ENCODE measurements at places on chromosomes 12 and 14.

- no peak for DNase-seq
Observed at GRCh38 chr12:67535176-67535575, 113.4 kb upstream of the DYRK2 start.

DNA sequence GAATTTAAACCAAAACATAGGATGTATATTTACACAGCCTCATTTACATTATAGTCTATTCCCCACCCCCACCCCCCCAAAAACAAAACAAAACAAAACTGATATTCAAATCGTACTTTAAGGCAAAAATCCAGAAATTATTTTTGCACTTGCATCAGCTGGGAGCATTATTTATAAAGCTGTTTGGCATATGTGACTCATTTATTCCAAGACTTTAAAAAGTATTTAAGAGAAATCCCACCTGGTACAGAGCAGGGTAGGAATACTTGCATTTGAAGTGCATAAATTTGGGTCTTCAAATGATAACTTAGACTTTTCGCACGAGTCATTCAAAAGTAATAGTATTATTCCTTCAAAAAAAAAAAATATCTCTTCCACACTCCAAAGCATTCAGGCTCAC is 1.1 kb downstream of the KLHL28 start:
- DNase-seq, result no peak

GRCh38 chr14:102711946-102712345 is 65.3 kb upstream of the TRAF3 start:
- DNase-seq, result no peak

GRCh38 chr12:49675137-49675536 is 32.1 kb downstream of the FMNL3 start:
- DNase-seq, result no peak

DNA sequence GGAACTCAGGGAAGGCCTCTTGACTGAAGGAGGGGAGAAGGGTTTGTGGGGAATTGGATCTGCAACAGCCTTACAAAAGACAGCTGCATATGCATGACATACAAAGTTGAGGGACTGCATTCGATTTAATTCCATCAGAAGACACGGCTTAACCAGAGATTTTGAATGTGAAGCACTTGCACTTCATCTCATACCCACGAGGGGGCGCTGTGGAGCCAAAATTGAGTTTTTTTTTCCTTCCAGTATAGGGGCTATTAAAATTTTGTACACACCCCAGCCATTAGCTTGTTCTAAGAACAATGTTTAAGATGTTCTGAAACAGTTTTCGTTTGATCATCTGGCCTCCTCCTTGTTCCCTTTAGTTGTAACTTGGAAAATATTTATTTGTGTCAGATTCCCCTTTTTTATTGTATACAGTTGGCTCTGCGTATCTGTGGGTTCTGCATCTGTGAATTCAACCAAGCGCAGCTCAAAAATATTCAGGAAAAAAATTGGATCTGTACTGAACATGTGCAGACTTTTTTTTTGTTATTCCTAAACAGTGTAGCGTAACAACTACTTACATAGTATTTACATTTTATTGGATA is 1.6 kb downstream of the SUDS3 start:
- peak; percentile 39 for DNase-seq

DNA sequence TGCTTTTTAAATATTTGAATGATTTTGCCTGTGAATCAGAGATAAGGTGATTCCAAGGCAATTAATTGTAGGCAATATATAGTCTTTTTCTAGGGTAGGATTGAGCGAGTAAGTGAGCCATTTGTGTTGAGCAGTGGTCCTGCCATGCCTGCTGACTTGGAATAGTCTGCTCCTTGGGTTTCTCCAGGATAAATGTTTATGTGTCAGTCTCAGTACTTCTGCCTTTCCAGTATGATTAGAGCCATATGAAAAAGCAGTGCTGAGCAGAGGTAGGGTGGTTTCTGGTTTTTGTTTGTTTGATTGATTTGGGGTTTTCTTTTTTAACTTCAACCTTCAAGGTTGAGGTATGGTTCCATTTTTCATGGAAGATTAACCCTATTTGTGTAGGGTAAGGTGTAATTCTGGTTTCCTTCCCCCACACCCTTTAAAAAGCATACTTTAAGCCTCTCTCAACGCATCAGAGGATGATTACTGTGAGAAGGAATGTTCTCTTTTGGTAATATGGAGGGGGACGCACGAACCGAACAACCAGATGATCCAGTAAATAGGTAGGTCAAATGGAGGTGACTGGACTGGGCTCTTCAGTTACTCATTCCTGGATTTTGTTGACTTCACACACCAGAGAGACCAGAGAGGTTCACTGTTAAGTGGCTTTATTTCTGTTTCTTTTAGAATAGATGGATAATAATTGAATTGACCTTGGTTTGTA is 22.7 kb downstream of the FRMD6 start:
- no peak for DNase-seq

DNA sequence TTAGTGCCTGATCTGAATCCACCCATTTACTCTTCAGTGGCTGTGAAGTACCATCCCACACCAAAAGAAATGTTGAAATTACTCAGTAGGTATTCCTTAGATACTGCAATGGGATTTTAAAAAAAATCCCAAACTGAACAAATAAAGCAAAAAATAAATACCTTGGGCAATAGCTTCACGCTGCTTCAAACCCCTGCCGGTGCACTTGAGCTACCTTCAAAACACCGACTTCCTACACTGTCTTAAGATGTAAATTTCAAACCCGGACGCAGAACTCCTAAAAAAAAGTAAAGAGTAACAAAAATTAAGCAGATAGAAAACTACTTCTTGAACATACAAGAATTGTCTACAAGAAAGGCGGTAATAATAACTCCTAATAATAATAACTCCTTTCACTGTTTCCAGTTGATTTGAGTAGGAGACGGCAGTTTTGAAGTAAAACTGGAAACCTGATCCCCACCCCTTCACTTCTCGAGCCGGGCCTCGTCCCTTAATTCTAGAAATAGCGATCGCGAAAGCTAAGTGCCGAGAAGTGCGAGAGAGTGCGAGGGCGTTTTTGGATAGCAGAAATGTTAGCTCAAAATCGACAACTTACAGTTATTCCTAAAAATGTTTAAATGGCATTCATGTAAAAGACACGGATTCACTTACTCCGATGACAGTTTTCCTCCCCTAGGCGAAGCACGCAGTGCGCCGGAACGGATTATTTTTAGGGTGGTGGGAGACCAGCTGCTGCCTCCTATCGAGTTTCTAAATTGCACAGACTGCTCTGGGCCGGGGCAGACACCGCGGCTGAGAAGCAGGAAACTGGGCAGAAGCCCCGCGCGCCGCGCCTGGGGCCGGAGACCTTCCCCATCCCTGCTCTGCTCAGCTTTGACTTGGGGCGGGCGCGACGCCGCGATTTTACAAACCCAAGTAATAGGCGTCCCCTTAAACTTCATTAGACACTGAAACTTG is at the start of gene ABCC9:
TSS of gene ABCC9 (minus strand) at position 878 of the 957 bp plus-strand sequence. CDS start 4,752 bp downstream, outside the sequence.
- DNase-seq, result no peak

- DNase-seq, result no peak
Observed at GRCh38 chr12:52277486-52278245, 3.2 kb downstream of the KRT86 start.

DNA sequence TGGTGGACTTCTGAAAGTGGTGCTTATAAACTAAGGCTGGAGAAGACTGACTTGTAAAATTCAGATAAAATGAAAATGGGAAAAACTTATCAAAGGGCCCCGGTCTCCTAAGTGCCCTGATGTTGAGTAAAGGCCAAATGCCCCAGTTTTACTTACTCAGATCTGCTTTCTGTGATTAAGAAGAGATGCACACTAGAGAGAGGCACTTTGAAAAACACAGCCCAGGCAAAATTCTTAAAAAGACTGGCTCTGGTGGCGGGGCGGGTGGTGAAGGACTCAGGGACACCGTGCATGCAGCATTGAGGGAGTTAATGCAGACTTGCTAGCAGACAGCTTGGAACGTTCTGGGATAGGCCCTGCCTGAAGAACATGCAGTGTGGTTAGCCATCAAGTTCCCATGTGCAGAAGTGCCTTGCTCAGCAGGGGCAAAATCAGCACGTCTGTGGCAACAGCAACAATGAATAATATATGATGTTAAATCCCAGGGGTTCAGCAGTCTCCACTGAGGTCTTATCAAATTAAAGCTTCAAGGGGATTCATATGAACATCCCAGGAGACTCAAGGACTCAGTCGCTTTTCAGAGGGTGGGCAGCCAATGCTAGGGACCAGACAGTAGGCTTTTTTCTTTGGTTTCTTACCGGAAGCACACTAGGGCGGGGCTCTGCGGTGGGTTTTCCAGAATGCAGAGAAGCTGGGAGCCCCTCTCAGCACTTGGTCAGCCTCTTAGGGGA is 105.0 kb downstream of the DAD1 start:
- no peak for DNase-seq
